SW480 (cell line): ENCODE measurements at places on chromosomes 3 and 15.

GRCh38 chr15:101068961-101069653 lies 149.9 kb downstream of the LRRK1 start:
- DNase-seq = no peak

DNA sequence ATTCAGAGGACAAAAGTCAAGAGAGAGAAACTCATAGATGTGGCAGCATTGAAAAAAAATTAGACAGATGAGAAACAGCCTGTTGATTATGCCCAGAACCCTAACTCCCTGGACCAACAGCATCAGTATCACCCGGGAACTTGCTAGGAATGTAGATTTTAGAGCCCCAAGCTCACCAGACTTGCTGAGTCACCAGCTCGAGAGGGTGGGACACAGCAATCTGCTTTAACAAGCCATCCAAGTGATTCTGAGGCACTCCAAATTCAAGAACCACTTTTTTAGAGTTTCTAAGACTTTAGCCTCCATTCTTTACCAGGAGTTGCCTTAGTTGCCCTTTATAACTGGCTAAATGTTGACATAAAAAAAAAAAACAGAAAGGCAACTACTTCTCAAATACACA lies 70.9 kb downstream of the CGGBP1 start:
- DNase-seq = no peak

DNA sequence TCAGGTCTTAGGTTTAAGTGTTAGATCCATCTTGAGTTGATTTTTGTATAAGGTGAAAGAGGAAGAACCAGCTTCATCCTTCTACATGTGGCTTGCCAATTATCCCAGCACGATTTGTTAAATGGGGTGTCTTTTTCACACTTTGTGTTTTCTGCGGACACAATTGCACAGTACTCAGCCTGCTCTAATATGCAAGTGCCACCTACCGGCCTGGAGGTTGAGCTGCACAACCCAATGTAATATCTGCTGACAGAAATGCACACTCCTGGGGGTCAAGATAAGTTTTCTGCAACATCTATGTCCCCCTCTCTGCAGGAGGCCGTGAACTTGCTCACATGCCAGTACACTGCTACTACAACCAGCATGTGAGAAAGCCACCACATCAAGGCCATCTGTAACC lies 791.9 kb upstream of the ROBO1 start:
- DNase-seq = no peak

DNA sequence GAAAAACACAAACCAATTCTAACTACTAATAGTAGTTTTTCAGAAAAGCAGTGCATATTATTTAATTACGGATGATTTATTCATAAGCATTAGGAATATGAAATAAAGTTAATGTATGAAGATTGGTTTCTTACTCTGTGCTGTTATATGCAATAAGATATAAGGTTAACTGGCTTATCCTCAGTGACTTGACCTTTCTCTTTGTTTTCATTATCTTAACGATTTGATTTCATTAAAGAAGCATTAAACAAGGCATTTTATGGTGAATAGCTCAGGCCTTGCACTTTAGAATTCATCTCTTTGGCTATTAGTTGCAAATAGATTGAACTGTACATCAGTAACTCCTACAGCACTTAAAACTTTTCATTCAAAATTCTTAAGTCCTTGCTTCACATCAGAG lies 28.9 kb downstream of the RAP2B start:
- DNase-seq = no peak

DNA sequence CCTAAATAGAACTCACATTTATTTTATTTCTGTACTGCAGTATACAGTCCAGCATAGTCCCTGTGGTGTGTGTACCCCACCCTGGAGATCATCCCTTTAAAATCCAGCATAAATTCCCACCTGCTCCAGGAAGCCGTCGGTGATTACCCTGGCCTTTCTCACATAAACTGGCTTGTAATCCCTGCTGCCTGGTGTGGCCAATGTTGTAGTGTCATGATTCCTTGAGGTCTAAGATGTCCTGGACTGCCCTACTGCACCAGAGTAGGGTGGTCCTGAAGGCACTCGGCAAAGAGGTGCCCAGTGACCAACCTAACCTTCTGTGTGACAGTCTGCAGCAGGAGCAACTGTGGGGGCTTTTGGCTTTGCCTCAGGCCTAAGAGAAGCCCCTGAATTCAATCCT lies 58.9 kb downstream of the ITGA11 start:
- no peak for DNase-seq

DNA sequence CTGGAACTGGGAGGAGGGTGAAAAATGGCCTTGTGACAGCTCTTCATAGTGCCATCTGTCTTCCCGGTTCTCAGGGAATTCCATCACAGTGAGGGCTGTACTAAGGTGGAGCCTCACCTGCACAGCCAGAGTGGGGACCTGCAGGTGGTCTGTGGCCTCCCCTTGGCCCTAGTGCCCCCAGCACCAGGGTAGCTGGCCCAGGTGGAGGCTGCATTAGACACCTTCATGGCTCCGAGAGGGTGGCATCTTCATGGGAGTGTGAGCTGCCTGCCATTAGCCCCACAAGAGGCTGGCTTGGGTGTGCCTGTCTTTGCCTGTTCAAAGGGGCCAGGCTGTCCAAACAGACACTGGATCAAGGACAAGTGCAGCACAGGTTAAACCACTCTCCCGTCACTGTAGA lies 95.5 kb upstream of the PRR23E start:
- no peak for DNase-seq

DNA sequence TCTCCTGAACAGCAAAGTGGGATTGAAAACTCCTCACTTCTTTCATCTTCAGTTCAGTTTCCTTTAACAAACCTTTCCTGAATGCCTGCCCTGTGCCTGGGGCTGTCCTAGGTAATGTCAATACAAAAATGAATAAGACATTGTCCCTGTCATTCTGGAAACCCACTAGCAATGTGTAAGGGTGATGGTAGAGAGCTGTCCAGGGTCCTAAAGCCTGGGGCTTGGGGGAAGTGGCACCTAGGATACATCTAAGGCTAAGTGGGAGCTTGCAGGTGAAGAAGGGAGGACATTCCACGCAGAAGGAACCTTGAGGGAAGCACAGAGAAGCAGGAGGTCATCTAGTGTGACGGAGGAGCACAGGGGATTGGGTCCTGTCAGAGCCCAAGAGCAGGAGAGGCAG lies 212.7 kb upstream of the PPP2R3A start:
- DNase-seq = peak; percentile 16

GRCh38 chr3:39639344-39640236 lies 169.8 kb upstream of the MYRIP start:
- DNase-seq = peak; percentile 89

DNA sequence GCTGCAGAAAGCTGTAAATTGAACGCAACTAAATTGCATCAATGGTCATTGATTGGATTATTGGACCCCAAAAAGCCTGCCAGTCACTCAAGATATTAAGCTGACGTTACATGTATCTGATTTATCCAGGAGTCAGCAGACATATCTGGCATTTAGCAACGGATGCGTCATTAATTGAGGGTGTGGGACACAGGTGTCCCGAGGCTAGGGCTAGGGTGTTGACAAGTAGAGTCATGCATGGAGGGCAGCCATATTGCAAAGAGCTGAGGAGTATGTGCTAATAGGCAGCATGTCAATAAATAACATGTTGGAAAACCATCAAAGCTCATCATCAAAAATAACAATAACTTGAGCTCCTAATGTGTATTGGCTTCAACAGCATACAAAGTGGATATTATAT lies 234.5 kb upstream of the GOLGA6L4 start:
- DNase-seq = no peak

DNA sequence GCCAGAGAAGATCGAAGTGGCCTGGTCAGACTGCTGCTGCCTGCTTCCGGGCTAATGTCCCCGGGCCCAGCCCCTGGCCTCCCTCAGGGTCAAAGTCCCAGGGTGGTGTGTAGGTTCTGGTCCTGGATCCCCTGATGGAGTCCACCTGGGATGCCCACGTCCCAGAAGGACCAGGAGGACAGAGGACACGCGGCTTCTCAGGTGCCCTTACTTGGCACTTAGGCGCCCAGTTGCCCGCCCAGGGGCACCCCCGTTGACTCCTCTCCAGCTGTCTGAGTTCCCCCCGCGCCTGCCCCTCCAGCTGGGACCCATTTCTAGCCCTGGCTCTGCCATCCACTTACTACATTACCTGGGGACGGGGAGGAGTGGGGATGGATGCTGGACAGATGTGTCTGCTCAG lies 44.6 kb downstream of the LINGO1 start:
- no peak for DNase-seq

GRCh38 chr15:71610728-71611552 lies 199.4 kb upstream of the NR2E3 start:
- no peak for DNase-seq

DNA sequence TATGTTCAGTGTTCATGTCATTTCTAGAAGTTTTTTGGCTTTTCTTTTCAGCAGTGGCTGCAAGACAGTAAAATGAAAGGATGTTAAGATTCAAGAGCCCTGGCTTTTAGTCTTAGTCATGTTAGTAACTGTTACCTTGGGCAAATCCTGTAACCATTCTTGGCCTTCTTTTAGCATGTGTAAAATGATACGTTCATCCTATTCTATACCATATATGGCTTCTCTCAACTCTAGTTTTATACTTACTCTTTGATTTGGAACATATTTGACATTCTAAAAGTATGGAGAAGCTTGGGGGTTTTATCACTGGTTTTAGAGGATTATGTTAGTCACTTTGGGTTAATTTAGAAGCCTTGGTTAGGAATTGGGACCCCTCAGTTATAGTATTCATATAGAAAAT lies 20.1 kb downstream of the GTF2E1 start:
- no peak for DNase-seq

DNA sequence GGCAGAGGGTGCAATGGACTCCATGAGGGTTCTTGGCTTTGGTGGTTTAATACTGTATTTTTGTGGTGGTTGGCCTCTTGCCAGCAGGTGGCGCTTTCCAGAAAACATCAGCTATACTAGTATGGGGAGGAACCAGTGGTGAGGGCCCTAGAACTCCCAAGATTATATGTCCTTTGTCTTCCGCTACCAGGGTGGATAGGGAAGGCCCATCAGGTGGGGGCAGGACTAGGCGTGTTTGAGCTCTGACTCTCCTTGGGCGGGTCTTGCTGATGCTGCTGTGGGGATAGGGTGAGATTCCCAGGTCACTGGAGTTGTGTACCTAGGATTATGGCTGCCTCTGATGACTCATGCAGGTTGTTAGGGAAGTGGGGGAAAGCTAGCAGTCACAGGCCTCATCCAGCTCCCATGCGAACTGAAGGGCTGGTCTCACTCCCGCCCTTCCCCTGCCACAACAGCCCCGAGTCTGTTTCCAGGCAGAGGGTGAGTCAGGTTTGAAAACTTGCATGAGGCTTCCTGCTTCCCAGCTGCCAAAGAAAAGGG lies 357.7 kb downstream of the OTOL1 start:
- peak; percentile 79 for DNase-seq

GRCh38 chr3:131072845-131073244 lies 46.2 kb downstream of the NEK11 start:
- DNase-seq = no peak

DNA sequence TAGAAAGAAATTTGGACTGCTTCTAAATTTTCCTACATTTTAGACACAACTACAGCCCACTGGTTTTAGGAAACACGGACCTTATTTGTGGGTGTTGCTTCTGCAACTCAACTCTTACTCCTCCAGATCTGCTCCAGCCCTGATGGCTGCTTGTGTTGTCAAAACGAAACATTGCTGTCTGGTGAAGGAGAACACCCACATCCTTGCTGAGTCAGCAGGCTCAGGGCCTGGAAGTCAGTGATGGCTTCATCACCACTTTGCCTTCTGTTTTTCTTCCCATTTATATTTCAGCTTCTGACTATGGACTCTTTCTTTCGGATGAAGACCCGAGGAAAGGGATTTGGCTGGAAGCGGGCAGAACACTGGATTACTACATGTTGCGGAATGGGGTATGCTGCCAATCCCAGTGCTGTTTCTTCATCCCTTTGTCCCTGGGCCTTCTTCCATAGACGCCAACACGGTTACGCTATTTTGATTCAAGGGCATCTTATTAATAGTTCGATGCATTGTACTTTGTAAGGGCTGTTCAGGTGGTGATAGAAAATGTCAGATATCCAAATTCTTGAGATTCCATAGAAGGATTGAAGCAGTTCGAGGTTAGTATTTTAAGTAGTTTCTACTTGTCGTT lies 392.6 kb upstream of the TPM1 start:
- DNase-seq = no peak

GRCh38 chr15:70323111-70323851 lies 225.6 kb upstream of the TLE3 start:
- DNase-seq = no peak

GRCh38 chr3:164640591-164640990 lies 437.7 kb downstream of the SI start:
- no peak for DNase-seq

GRCh38 chr15:42544853-42545629 lies 3.6 kb downstream of the LRRC57 start:
- DNase-seq = no peak

DNA sequence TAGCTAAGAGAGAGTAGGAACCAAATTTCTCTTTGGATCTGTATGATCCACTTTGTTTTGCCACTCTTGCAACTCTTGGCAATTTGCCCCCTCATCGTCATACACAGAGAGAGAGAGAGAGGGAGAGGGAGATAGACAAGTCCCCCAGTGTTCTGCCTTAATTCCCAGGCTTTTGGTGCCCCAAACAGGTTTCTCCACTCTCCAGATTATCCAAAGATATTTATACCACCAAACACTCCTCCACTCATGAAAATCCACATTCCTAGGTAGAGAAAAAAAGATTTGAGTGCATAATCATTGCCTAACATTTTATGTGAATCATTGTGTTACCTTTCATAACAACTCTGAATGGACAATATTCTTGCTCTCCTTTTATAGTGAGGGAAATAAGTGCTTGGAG lies 15.3 kb downstream of the ACP3 start:
- no peak for DNase-seq

GRCh38 chr15:81209635-81210034 lies 13.0 kb downstream of the IL16 start:
- DNase-seq = no peak

DNA sequence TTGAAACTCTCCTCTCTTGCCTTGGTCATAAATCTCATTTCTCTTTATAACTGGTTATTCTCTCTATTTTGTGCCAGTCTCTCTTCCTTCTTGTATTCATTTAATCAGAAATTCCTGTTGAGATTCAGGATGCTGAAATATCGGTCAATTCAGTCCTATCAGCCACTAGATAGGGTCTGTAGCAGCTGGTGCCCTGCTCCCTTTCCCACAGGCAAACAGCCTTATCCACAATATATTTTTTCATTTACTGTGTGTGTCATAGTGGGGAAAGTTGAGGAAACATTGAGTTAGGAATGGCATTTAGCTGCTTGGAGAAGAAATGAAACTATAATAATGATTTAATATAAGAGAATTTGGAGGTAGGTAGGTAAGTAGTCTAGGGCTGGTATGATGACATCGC lies 146.3 kb downstream of the RBPMS2 start:
- DNase-seq = no peak

GRCh38 chr15:92617549-92618520 lies 37.7 kb downstream of the FAM174B start:
- DNase-seq = peak; percentile 62

DNA sequence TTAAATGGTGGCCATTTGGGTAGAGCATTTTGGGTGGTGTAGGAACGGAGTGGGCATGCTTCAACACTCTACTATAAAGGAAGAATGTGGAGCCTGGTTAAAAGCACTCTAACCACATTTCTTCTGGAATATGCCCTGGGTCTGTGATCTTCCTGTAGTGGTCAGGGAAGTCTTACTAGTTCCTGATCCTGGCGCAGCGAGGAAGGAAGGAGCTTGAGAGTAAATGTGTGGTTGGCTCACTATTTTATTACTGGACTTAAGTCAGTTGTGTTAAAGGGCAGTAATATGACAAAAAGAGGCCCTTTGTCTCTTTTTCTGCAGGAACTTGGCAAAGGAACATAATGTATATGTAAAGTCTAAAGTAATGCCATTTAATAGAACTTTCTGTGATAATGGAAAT lies 197.6 kb upstream of the ZPLD1 start:
- DNase-seq = no peak
